Activated gamma-delta T cell treated with Interleukin-2 at 50 U/mL for 16 hours (primary cell): ENCODE measurements at places on chromosomes 5 and 9.

GRCh38 chr9:92530893-92531292 is 4.9 kb downstream of the ECM2 start:
- no peak for DNase-seq

GRCh38 chr5:137689306-137689705 is 46.6 kb downstream of the KLHL3 start:
- no peak for DNase-seq

- no peak for DNase-seq
Measured at GRCh38 chr5:81552852-81553566, 159.1 kb upstream of the ACOT12 start.

DNA sequence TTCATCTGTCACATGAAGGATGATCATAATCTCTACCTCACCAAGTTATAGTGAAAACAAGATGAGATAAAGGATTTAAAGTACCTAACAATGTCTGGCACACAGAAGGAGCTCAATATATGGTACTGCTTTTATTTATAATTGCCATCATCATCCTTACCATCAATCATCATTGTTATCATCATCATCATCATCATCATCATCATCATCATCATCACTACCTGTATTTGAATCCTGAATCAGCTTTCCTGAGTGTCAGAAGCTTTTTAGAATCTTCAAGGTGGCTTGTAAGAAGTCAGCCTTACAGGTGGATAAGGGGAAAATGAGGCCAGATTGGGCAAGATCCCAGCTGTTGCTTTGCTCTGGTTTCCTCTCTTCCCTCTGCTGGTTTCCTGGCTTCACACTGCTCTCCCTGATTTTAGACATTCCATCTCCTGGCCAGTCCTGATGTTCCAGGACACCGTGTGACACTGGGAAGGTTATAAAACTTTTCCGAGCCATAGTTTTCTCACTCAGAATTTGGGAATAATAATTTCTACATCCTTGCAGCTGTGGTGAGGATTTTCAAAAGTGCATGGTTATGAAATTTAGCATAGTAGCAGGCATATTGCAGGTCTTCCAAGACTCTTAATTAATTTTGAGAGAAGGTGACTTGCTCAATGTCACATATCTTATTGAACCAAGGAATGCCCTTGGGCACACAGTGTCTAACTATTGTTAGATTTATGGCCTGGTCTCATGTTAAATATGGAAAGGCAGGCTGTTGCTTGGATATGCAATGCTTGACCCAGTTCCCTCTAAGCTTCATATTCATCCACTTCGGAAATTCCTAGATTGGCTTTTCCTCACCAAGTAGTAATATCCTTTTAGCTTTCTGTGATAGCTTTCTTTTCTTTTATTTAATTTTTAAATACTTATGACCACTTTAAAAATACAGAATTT is 160.7 kb downstream of the TMEM38B start:
- DNase-seq: no peak

- no peak for DNase-seq
Measured at GRCh38 chr9:111559000-111559610, 34.1 kb downstream of the ZNF483 start.

DNA sequence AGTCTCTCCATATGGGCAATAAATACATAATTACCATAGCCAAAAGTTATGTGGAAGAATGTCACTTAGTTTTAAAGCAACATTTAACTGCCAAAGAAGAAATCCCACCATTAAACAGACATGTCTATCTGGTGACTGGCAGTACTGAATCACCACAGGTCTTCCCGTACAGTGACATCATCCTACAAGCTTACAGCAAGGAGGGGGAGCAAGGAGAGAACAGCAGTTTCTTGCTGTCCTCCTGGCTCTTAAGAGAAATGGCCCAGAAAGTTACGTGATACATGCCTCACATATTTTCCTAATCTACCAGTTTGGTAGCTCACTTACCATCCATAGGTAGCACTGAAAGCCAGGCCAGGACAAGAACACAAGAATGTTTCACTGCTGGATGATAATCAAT is 671.0 kb downstream of the DMRTA1 start:
- no peak for DNase-seq

DNA sequence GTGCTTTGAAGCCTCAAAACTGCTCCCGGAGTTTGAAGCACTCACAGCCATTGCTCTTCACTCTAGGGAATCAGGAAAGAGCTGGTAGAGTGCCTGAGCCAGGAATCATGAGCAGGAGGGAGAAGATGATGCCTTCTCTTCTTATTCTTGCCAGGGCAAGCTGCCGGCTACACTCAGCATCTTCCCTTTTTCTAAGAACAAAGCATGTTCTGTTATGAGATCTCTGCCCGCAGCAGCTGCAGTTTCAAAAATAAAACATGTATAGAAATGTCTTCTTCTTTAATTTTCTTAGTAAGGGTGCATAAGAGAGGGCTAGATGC is 57.9 kb upstream of the RICTOR start:
- DNase-seq: no peak

DNA sequence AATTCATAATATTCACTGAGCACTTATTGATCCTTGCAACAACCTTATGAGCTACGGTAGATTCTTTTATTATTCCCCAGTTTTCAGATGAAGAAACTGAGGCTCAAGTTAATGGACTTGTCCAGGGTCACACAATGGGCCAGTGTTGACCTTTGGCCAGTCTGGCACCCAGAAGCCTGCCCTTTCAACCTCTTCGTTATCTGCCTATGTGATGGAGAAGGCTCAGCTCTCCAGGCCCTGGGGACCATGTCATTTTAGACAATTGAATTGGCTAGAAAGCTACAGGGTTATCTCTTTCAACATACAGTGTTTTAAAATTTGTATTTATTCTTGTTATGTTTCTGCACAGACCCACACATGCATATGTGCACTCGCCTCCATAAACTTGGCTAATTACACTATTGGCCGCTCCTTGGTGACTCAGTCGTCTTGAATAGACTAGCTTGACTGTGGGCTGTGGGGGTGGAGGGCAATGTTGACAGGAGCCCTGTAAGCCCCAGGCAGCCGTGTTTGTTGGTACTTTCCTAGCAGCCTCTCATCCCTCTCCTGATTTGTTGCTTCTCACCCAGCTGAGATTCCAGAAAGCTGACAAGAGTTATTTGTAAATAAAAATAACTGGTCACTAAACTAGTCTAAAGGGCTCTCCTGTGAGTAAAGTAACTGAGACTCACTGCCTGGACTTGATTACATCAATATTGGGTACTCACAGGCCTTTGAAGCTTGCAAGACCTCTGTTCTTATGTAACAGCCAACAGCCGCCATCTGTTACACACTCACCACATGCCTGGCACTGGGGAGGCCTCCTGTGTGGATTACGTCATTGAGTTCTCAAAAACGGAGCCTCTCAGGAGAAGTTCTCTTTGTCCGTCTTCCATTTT is 8.5 kb upstream of the ANGPTL2 start:
- no peak for DNase-seq
